ENCODE measurements at places on chromosomes 7 and 10. TPM values are rescaled to one million over a fixed set of nuclear protein-coding genes. Genes with fewer than 3 reads are reported as not detected.

GRID2IP gene
- 0.26 TPM for total RNA-seq

PDIA4 gene
- 219 TPM for total RNA-seq

RNF32 gene
- 1.8 TPM for total RNA-seq

GRB10 gene
- 67.7 TPM for total RNA-seq

GRCh38 chr7:18534481-18534880 is 38.9 kb downstream of the HDAC9 start:
- peak; percentile 24 for DNase-seq

DNA sequence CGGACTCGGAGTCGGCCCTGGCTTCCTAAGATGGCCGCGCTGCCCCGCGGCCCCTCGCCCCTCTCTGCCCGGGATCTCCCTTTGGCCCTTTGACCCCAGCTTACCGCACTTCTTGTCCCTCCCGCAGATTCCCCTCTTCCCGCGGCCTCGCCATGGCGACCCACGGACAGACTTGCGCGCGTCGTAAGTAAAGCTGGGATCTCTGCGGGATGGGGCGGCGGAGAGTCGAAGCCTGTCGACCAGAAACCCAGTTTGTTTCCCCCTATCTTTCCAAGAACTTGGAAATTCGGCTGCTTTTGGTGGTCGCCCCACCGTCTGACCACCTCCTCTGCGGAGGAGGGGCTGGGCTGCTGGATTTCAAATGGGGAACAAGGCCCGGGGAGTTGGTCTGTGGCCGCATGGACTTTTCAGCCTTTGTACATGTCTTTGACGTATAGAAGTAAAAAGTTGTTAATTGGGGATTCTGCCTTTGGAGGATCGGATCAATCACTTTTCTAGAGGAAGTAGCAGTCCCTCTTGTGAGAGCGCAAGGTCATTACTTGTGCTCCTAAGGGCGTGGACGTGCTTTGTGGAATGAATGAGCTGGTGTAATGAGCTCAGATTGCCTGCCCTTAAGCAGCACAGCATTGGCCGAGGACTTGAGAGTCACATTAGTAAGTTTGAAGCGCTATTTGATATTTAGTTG is 553 bp downstream of the VDAC2 start:
- peak; percentile 74 for DNase-seq

Data from bronchial epithelial cell (primary cell).